ENCODE measurements at places on chromosomes 1 and 21.

GRCh38 chr1:202987922-202988583, 19.1 kb upstream of the TMEM183A start:
- DNase-seq: no peak

GRCh38 chr1:240098534-240098933, 6.9 kb downstream of the FMN2 start:
- no peak for DNase-seq

DNA sequence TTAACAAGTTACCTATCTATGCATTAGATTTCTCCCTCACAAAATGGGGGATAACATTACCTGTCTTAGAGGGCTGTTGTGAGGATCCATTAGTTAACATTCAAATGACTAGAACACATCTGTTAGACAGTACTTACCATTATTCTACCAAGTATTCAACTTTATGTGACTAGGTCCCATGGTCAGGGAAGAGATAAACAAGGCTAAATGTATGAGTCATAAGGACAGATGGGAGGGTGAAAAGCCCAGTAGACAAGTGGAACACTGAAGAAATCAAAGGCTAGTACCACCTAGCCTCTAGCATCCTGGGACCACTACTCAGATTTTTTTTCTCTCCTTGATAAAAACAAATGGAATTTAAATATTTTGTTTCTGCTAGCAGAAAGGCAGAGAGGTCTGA, 9.0 kb upstream of the VHLL start:
- DNase-seq: no peak

DNA sequence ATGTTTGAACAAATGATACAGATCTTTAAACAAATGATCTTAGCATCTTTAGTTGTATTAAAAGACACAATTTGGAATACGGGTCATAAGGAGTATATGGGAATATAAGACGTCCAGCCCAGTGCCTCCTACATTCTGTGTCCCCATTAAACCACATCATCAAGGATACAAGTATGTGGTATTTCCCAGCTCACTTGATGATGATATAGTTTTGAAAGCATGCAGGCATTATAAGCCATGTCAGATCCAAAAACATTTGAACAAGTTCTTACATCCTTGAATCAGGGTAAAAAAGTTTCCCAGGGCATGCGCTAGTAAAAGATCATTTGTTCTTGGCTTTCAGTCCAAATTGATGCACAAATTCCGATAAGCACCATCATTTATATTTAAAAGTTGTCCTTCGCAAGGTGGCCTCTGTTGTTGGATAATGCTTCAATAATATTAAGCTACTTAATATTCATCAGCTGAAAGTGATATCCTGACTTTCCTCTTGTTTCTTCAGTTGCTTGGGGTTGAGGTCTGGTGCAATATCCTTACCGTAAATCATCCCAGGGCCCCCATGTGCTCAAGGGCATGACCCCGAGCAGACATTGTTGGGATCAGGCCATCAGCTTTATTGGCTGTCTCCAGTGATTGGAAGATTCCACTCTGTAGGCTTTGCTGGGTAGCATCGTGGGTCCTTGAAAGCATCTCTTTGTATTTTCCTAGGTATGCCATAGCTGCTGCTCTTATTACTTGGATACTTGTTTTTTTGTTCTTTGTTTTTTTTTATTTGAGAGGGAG, 61.8 kb downstream of the CENPF start:
- no peak for DNase-seq

DNA sequence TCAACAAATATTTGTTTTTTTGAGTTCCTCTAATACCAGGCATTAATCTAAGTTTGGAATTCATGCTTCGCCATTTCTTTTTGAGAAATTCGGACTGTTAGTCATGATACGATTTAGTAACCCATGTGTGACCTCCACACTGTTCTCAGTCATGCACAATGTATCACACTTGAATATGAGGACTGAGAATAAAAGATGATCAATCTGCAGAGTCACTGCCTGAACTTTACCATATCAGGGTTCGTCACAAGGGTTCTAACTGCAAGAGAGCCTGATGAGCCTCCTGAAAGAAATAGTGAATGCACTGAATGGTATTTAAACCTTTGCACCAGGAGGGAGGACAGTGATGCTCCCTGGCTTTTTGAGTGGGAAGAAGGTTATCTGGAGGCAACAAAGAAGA, 10.9 kb upstream of the FASLG start:
- no peak for DNase-seq

DNA sequence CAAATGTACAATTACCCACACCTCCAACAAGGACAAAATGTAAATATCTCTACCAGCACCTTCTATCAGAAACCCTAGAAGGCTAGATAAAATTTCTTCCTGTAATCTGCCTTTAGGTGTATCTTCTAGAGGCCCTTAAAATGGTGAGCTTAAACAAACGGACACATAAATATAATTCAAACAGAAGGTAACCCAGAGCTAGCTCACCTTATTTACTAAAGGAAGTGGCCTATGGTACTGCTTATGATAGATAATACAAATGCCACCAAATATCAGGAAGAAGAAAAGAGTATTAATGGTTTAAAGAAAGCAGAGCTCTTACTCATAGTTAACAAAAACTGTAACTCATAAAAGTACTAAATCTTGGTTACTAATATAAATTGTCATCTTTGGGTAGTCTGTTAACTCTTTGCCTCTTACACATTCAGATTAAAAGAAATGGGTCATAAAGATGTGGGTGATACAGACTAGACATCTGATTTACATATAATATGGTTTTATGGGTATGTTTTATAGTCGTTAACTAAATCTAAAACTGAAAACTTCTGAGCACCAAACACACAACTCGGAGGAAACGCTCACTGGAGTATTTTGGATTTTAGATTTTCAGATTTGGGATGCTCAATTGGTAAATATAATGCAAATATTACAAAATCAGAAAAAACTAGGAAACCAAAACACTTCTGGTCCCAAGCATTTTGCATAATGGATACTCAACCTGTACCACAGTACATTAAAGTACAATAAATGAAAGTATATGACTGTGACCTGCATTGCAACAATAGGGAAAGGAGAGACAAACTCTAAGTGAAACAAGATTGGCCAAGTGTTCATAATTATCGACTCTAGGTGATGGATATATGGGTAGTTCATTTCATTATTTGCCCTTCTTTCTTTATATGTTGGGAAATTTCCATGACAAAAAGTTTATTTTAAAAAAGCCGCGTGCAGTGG, 23.2 kb downstream of the TRIT1 start:
- no peak for DNase-seq

DNA sequence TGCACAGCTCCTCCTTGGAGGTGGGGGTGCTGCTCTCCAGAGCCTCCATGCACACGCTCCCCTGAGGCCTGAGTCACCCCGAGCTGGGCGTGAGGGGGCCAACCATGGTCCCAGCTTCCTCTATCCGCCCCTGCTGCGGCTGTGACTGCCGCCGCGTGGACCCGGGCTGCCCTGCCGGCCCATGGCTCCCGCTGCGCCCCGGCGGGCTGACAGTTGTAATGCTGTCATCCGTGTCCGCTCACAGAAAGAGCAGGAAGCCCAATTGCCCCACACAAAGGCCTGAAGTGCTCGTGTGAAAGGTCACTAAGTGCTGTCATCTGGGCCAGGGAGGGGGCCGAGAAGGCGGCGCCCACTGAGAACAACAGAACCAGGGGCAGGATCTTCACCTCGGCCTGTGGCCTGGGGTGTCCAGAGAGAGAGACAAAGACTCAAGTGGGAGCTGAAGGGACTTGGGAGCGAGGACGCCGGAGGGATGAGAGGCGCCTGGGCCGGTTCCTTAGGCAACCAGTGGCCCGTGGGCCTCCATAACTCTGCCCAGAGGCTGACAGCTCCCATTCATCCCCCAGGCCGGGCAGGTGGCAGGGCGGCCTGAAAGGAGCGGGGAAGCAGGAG, 31.5 kb downstream of the OLIG1 start:
- DNase-seq: no peak

DNA sequence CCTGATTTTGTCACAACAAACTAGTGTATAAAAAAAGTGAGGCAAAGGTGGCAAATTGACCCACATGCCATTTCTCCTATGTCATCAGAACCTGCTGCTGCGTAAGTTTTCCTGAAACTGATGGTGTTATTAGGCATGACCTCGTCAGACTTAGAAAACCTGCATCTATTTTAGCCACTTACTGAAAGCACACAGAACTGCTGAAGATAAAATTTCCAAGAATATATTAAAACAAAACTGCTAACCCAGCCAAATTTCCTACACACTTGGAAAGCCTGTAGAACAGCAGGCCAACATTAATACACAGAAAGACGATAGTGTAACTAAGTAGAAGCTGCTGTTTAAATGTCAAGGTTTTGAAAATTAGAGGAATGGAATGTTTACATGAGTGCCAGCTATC, 674.5 kb upstream of the CXADR start:
- DNase-seq: no peak

GRCh38 chr1:154391086-154391770, 13.9 kb upstream of the IL6R start:
- DNase-seq: no peak

DNA sequence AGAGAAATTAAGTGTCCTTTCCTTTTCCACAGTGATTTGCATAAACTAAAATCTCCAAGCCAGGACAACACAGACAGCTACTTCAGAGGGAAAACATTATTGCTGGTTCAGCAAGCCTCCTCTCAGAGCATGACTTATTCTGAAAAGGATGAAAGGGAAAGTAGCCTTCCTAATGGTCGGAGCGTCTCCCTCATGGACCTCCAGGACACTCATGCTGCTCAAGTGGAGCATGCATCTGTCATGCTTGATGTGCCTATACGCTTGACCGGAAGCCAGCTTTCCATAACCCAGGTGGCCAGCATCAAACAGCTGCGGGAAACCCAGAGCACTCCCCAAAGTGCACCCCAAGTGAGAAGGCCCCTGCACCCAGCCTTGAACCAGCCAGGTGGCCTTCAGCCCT, 39.1 kb downstream of the CLEC20A start:
- no peak for DNase-seq
